ENCODE measurements at places on chromosomes 11 and 22.

- DNase-seq, result no peak
Measured at GRCh38 chr11:11865449-11865848, 23.7 kb downstream of the USP47 start.

DNA sequence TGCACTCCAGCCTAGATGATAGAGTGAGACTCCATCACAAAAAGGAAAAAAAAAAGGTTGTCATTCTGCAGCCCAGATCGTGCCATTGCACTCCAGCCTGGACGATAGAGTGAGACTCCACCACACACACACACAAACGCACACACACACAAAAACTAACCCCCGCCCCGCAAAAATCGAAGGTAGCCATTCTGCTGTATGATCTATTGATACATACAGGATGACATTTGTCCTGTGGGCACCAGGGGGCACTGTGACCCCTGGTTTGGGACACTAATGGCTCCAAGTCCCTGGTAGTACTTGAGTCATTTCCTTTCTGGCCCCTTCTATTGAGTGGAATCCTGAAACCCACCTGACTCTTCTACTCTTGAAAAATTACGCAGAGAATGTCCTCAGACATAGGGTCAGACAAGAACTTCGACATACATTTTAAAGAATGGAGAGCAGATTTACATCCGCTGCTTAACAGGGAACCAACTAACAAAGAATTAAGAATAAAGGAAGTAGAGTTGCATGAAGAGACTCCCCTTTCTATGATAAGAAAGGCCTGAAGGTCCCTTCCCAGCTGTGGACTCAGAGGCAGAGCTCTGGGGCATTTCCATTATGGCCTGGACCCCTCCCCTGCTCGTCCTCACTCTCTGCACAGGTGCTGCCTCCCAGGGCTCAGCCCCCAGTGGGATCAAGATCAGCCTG is 35.0 kb upstream of the PRAME start:
- DNase-seq, result peak; percentile 54

GRCh38 chr11:2526808-2527381 is 82.1 kb downstream of the KCNQ1 start:
- peak; percentile 28 for DNase-seq

- no peak for DNase-seq
Measured at GRCh38 chr11:2548596-2548995, 103.8 kb downstream of the KCNQ1 start.

DNA sequence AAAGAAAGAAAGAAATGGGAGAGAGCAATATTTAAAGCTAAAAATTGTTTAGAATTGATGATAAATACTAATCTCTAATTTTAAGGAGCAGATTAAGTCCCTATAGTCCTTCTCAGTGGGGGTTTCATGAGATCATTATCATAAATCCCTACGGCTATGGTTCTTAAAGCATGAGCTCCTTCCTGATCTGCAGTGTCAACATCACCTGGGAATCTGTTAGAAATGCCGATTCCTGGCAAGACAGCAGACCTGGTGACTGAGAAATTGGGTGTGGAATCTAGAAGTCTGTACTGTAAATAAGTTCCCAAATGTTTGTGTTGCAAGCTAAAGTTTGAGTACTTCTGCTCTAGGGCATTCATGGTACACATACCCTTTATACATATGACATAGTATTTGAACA is 12.6 kb downstream of the HIKESHI start:
- DNase-seq, result no peak

DNA sequence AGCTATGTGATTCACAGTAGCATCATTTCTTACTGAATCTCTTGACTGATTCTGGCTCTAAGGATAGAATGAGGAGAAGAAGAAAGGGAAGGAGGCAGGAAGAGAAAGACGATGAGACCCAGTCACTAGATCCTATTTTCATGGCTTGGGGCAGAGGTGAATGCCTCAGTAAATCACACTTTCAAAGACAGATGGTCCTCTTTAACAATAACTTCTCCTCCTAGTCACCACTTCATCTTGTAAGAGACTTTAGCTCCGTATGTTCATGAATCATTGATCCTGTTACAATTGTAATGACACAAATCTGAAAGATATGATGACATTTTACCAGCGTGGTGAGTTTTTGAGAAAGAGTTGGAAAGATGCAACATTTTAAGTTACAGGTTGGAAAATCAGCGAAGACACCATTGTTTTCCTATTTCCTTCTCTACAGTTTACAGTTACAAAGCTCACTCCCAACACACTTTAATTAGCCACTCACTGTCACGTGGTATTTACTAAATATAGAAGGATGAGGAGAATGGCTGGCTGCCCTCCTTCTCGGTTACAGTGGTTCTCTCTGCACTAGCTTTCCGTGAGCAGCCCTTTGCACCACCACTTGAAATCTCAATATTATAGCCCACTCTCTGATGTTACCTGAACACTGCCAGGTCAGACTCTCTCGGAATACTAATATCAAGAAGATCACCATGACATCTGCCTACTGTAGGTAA is 205.8 kb downstream of the CADM1 start:
- no peak for DNase-seq

GRCh38 chr11:102216433-102217075 is 100.7 kb upstream of the BIRC3 start:
- DNase-seq, result no peak

DNA sequence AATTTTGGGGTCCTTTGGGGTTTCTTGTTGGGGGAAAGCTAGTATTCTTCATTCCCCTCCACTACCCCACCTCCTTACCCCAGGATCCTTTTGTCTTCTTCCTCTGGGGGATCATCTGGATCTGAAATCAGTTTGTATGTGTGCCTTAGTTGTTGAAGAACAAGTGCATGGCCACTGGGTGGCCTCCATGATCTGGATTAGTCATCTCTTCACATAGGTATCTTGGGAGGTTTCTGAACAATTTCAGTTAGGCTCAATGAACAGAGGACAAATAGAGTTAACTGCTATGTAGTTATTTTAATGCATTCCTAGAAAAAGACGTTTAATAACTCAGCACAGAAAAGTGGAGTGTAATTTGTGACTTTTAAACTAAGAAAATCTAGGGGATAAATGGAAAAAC is 7.1 kb upstream of the VWA5A start:
- no peak for DNase-seq

DNA sequence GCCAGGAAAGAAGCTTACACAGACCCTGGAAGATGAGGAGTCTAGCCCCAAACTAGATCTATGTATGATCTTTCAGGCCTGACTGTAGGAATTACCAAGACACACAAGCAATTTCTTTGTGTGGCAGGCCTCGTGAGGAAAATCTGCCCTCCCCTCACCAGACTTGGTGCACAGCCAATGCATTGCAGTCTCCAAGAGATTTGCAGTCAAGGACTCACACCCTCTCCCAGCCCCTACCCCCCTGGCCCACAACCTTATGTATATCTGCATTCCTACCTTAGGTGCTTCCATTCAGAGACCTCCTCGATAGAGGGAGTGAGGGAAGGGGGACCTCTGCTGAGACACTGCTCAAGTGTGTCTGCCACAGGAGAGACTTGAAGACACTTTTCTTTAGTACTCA is 9.8 kb downstream of the OR8B12 start:
- DNase-seq, result no peak

- DNase-seq, result no peak
Measured at GRCh38 chr11:18322818-18323570, 627 bp downstream of the GTF2H1 start.

GRCh38 chr22:45284705-45285262 is at the start of gene UPK3A:
Gene UPK3A, plus strand, starts transcription at chr22:45284949. Its CDS starts 65 bp downstream, at chr22:45285014.
- peak; percentile 61 for DNase-seq

- peak; percentile 46 for DNase-seq
Measured at GRCh38 chr11:10742460-10743208, 8.4 kb upstream of the CTR9 start.

Measured in CD4-positive, alpha-beta T cell treated with Interleukin-12 subunit alpha and Interleukin-12 subunit beta, for 1 hour (primary cell).